Subcutaneous adipose tissue (tissue), 4 donors: ENCODE measurements at places on chromosomes 7 and 10. TPM values are rescaled to one million over a fixed set of nuclear protein-coding genes. Genes with fewer than 3 reads are reported as not detected.

Gene GPR15LG
- not detected for total RNA-seq

Gene AKR1C4
- not detected for total RNA-seq

Gene FOXI2
- total RNA-seq: 0.22 TPM

Gene HABP2
- not detected for total RNA-seq

Gene HNRNPF
- 151 TPM for total RNA-seq

Gene PDZD7
- total RNA-seq: 1.5 TPM

Gene RHEB
- total RNA-seq: 98.1 TPM

Gene GBX1
- not detected for total RNA-seq

Gene NKX6-2
- not detected for total RNA-seq

Gene NPY
- total RNA-seq: not detected

Gene NKX2-3
- total RNA-seq: not detected

Gene PAPOLB
- 0.68 TPM for total RNA-seq

Gene NODAL
- not detected for total RNA-seq

Gene IKZF1
- 21.1 TPM for total RNA-seq

Gene CDNF
- 6.8 TPM for total RNA-seq

Gene DDC
- not detected for total RNA-seq

Gene CYP26C1
- total RNA-seq: 0.19 TPM

Gene CC2D2B
- 2.4 TPM for total RNA-seq

Gene C7orf57
- not detected for total RNA-seq

Gene CDH23
- total RNA-seq: 32.1 TPM

Gene XRCC2
- total RNA-seq: 0.75 TPM

Gene FAS
- 27.2 TPM for total RNA-seq

Gene ACSM6
- not detected for total RNA-seq

Gene NEUROD6
- not detected for total RNA-seq

Gene BTBD16
- total RNA-seq: not detected

Gene ANKRD30A
- 1.2 TPM for total RNA-seq

Gene CCL26
- total RNA-seq: 1.5 TPM
